ENCODE measurements at places on chromosomes 13 and 19. TPM values are rescaled to one million over a fixed set of nuclear protein-coding genes. Genes with fewer than 3 reads are reported as not detected.

SIGLEC10 gene
- not detected for total RNA-seq

COX6B2 gene
- not detected for total RNA-seq

SHISA7 gene
- total RNA-seq, result not detected

ZNF554 gene
- total RNA-seq, result 4.5 TPM

UBE2L5 gene
- not detected for total RNA-seq

BST2 gene
- 63.1 TPM for total RNA-seq

FIZ1 gene
- 5.0 TPM for total RNA-seq

PIK3R2 gene
- total RNA-seq, result 32.0 TPM

ZNF570 gene
- 9.3 TPM for total RNA-seq

SPRYD7 gene
- 8.9 TPM for total RNA-seq

SERP2 gene
- total RNA-seq, result 8.0 TPM

APOE gene
- 2.0 TPM for total RNA-seq

VRK3 gene
- total RNA-seq, result 20.4 TPM

CEACAM8 gene
- total RNA-seq, result not detected

SULT2B1 gene
- total RNA-seq, result not detected

SERPINE3 gene
- not detected for total RNA-seq

ASPDH gene
- total RNA-seq, result not detected

LRRC63 gene
- not detected for total RNA-seq

KL gene
- 0.20 TPM for total RNA-seq

C19orf33 gene
- total RNA-seq, result not detected

SIGLECL1 gene
- total RNA-seq, result not detected
